ENCODE measurements at places on chromosomes 12 and 14. TPM values are rescaled to one million over a fixed set of nuclear protein-coding genes. Genes with fewer than 3 reads are reported as not detected.

- peaks cover 40% of the 10 kb centered on the region for H3K36me3 ChIP-seq
- no peak for DNase-seq
- no peak overlapping the region for H3K27ac ChIP-seq
- no peak overlapping the region for H3K4me3 ChIP-seq
- no peaks in the 10 kb centered on the region for H3K27me3 ChIP-seq
- no peaks in the 10 kb centered on the region for H3K4me1 ChIP-seq
Measured at GRCh38 chr12:122138616-122139015, 35.4 kb downstream of the IL31 start.

DNA sequence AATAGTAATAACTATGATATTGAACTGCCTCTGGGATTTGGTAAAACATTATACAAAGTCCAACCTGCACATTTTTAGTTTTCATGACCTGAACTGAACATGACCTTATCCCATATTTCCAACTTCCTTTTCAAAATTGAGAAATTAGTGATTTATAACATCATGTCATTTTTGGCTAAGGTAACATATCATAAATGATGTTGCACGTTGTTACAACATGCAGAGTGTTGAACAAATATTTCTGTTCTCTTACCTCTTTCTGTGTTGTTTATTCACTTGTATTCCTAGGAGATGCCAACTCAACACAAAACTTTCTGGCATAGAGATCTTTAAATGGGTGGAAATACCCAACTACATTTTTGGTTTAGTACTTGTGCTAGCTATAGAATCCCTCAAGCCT lies 496.0 kb downstream of the SLC6A15 start:
- H3K27me3 ChIP-seq: no peaks in the 10 kb centered on the region
- H3K4me1 ChIP-seq: no peaks in the 10 kb centered on the region
- H3K27ac ChIP-seq: no peak overlapping the region
- no peaks in the 10 kb centered on the region for H3K36me3 ChIP-seq
- no peak for DNase-seq

DNA sequence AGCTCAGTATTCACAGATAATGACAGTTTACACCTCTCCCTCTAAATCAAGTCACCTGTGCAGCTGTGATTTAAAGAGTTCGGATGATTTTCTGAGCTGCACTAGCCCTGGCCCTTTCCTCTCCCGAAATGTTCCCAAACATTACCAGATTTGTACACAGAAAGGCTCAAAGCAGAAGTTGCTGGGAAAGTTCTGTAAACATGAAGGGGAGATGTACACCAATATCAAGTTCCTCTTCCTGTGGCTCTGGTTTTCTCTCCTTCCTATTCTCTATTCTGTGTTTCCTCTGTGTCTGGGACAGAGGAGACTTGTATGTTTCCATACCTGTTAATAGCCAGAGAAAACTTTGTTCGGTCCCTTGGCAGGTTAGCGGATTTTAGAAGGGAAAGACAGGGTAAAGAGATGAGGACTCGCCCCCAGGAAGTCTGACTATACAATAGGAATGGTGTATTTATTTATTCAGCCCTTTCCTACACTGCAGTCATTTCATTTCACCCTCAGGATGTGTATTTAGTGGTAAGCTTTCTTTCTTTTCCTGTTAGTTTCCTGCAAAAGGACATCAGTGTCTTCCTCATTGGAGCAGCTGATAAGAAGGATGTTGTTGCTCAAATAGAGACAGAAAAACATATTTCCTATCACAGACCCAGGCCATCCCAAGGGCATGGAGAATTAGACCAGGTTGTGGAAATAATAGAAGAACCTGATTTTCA lies 7.6 kb upstream of the NUMB start:
- no peak overlapping the region for H3K4me3 ChIP-seq
- no peaks in the 10 kb centered on the region for H3K36me3 ChIP-seq
- no peaks in the 10 kb centered on the region for H3K27me3 ChIP-seq
- peak overlapping the region; percentile 47 for H3K27ac ChIP-seq
- no peak for DNase-seq

- H3K27me3 ChIP-seq: no peaks in the 10 kb centered on the region
- DNase-seq: no peak
- no peaks in the 10 kb centered on the region for H3K36me3 ChIP-seq
- no peak overlapping the region for H3K4me3 ChIP-seq
Measured at GRCh38 chr14:54312166-54312801, 84.5 kb upstream of the CDKN3 start.

DNA sequence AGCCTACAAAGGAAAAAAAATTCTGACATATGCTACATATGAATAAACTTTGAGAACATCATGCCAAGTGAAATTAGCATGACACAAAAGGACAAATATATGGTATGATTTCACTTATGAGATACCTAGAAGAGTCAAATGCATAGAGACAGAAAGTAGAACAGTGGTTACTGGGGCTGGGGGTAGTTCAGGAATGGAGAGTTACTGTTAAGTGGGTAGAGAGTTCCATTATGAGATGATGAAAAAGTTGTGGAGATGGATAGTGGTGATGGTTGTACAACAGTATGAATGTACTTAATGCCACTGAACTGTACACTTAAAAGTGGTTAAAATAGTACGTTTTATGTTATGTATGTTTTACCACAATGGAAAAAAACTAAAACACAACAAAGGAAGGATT lies 92.3 kb downstream of the SCAF11 start:
- H3K36me3 ChIP-seq: peaks cover 7% of the 10 kb centered on the region
- no peak for DNase-seq
- H3K4me1 ChIP-seq: no peaks in the 10 kb centered on the region
- H3K4me3 ChIP-seq: no peak overlapping the region
- H3K27ac ChIP-seq: no peak overlapping the region

DNA sequence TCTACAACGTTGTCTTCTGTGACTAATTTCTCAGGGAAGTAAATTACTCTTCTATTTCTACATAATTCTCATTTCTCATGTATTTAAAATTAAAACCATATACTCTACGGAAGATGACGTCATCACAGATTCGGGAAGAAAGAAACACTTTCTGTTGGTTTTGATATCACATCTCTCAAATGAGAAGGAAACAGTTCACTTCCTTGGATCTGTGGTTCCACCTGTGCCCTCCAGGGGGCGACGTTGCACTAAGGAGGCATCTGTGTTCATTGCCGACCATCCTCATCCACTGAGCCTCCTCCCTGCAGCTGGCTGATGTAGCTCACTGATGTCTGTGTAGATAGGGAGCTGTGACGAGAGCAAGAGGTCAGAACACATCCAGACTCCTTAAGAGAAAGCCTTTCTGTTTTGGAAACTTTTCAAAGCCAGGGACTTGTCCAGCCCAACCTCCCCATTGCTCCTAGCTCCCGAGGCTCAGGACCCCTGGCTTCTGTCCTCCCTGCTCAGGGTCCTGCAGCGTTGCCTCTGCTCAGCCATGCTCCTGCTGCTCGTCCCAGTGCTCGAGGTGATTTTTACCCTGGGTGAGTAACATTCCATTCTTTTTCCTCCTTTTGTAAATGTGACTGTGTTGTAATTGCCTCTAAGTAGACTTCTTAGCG lies 172.7 kb upstream of the OR4E1 start:
- no peak overlapping the region for H3K4me3 ChIP-seq
- no peaks in the 10 kb centered on the region for H3K4me1 ChIP-seq
- peak; percentile 38 for DNase-seq
- H3K27ac ChIP-seq: no peak overlapping the region

DNA sequence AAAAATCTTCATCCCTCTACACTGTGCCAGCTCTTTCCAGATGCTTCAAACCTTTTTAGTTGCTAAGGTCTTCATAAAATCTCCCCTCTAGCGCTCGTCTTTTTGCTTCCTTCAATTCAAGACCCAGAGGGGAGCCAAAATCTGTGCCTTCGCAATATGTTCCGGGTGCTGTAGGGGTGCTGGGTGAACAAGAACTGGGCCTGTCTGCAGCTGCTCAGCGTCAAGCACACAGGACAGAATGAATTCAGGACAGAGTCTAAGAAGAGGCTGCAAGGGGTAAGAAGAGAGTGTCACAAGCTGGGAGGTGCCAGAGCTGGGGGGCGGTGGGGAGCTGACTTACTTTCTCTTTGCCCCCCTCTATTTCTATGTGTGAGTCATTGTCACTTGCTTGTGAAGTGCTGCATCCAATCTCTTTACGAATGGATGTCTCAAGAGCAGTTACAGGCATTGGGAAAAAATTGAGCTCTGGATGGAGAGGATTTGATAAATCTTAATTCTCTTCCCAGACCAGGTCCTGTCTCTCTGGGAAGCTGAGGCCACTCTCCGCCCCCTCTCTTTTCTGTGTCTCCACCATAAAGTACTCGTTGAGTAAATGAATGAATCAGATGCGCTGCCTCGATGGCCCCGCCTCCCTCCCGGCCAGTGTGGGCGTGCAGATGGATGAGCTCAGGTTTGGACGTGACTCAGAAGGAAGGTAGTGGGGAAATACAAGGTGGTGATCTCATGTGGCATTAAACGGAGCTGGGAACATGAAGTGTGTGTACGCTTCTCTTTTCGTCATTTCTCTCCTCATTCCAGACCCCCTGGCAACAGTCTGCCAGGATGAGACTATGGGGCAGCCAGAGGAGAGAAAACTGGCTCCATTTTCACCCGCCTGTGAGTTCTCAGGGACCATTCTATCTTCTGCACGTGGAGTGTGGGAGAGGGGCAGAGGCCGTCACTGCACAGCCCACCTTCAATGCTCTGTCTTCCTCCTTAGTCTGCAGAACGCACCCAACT lies 91.3 kb downstream of the TSPAN9 start:
- no peak overlapping the region for H3K4me3 ChIP-seq
- no peaks in the 10 kb centered on the region for H3K36me3 ChIP-seq
- no peak for DNase-seq
- no peaks in the 10 kb centered on the region for H3K27me3 ChIP-seq
- no peak overlapping the region for H3K27ac ChIP-seq

DNA sequence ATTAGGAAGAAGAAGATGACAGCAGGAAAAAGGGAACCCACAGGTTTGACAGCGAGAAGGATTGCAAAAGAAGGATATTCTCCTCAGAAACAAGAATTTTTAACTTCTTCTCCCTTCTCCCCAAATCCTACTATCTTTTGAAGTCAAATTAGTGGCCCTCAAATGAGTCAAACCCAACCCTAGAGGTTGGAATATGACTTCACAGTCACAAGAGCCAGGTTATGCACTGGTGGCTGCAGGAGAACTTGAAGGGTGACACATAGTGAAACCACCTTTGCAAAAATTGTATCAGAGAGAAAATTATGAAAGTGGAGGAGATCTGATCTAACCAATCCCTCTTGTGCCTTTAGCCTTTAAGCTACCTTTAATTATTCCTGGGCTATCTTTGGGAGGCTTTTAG lies 386.2 kb upstream of the CCDC196 start:
- no peak overlapping the region for H3K4me3 ChIP-seq
- DNase-seq: no peak
- no peak overlapping the region for H3K27ac ChIP-seq
- H3K36me3 ChIP-seq: no peaks in the 10 kb centered on the region
- no peaks in the 10 kb centered on the region for H3K27me3 ChIP-seq

- H3K4me1 ChIP-seq: no peaks in the 10 kb centered on the region
- H3K27me3 ChIP-seq: no peaks in the 10 kb centered on the region
Measured at GRCh38 chr14:102776761-102777710, at the start of gene TRAF3. TSS of gene TRAF3 (plus strand) at chr14:102777449. CDS start at chr14:102870202, 92,753 bp downstream.

Gene GPD1
- 3.4 TPM for total RNA-seq

GRCh38 chr12:54386403-54387113 lies 2.0 kb upstream of the ZNF385A start:
- H3K27ac ChIP-seq: no peak overlapping the region
- no peak for DNase-seq
- no peaks in the 10 kb centered on the region for H3K4me1 ChIP-seq
- H3K36me3 ChIP-seq: no peaks in the 10 kb centered on the region
- no peaks in the 10 kb centered on the region for H3K27me3 ChIP-seq

- H3K4me1 ChIP-seq: no peaks in the 10 kb centered on the region
- no peak overlapping the region for H3K27ac ChIP-seq
- no peak for DNase-seq
- no peak overlapping the region for H3K4me3 ChIP-seq
- H3K27me3 ChIP-seq: no peaks in the 10 kb centered on the region
Measured at GRCh38 chr14:54459106-54459505, 17.9 kb upstream of the CNIH1 start.

- no peak overlapping the region for H3K27ac ChIP-seq
- no peak overlapping the region for H3K4me3 ChIP-seq
- no peaks in the 10 kb centered on the region for H3K36me3 ChIP-seq
- H3K4me1 ChIP-seq: no peaks in the 10 kb centered on the region
- no peak for DNase-seq
Measured at GRCh38 chr12:95385246-95386035, 88.5 kb upstream of the METAP2 start.

DNA sequence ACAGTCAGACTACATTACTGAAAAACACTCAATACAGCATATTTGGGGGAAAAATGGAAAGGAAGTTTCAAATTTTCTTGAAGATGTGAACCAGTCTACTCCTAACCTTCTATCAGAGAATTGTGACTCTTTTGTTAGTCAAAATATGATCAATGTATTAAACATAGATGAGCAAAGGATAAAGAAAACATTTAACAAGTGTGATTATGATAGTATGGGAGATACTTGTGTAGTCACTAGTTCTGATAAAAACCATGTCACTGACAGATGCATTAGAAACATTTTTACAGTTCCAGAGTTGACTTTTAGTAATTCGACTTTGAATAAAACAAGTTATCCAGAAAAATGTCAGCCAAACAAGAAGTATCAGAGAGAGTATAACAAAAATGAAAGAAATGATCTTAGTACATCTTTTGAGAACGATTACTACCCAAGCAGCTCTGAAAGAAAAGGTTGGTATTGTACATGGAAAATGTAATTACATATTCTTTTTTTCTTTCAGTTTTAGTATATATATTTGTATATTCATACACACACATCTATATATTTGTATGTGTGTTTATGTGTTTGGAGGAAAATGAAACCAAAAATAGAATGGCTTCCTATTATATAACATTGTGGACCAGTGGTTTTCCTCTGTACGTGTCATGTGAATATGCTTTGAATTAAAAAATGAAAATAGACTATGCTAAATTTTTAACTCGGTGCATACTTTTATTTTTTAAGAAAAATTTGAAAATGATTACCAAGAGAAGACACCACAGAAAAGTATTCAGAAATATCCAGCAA lies 63.3 kb upstream of the ABCD2 start:
- no peak overlapping the region for H3K4me3 ChIP-seq
- no peak overlapping the region for H3K27ac ChIP-seq
- no peaks in the 10 kb centered on the region for H3K36me3 ChIP-seq
- no peaks in the 10 kb centered on the region for H3K4me1 ChIP-seq
- H3K27me3 ChIP-seq: no peaks in the 10 kb centered on the region

DNA sequence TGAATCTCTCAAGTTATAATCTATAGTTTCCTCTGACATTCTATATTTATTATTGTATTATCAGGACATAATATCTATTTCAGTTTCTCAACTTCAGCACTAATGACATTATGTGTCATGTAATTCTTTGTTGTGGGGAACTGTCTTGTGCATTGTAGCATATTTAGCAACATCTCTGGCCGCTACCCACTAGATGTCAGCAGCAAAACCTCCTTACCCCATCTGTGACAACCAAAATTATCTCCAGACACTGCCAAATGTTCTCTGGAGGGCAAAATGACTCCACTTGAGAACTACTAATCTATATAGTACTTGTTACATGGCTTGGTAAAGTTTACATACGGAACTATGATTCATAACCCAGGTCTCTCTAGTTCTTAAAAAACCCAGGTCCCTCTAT lies 110.2 kb downstream of the RASSF9 start:
- H3K27ac ChIP-seq: no peak overlapping the region
- H3K36me3 ChIP-seq: no peaks in the 10 kb centered on the region
- no peak overlapping the region for H3K4me3 ChIP-seq
- H3K27me3 ChIP-seq: no peaks in the 10 kb centered on the region
- no peaks in the 10 kb centered on the region for H3K4me1 ChIP-seq

Gene FRMD6
- total RNA-seq: 9.5 TPM

Gene BICDL1
- total RNA-seq: 11.1 TPM

All from colonic mucosa (tissue), 4 donors.